ENCODE measurements at places on chromosomes 3 and 15. TPM values are rescaled to one million over a fixed set of nuclear protein-coding genes. Genes with fewer than 3 reads are reported as not detected.

Gene CHCHD6
- 21.7 TPM for polyA plus RNA-seq

Gene MYH15
- polyA plus RNA-seq, result 1.3 TPM

Gene CRBN
- polyA plus RNA-seq, result 26.8 TPM

Gene RTP1
- not detected for polyA plus RNA-seq

Gene SLC22A14
- polyA plus RNA-seq, result 0.08 TPM

Gene SI
- polyA plus RNA-seq, result not detected

Gene ADPRH
- polyA plus RNA-seq, result 0.26 TPM

Gene MAGEL2
- polyA plus RNA-seq, result not detected

Gene ADCY5
- polyA plus RNA-seq, result not detected

Gene ITIH4
- polyA plus RNA-seq, result 1.4 TPM

Gene STAC
- 7.7 TPM for polyA plus RNA-seq

Gene FAM81A
- 0.50 TPM for polyA plus RNA-seq

Gene TGM4
- 1.3 TPM for polyA plus RNA-seq

Gene LRRC2
- polyA plus RNA-seq, result 0.51 TPM

Gene SLC28A1
- not detected for polyA plus RNA-seq

Gene RPUSD3
- polyA plus RNA-seq, result 39.0 TPM

Gene ARHGEF26
- 1.4 TPM for polyA plus RNA-seq

Gene UNC45A
- polyA plus RNA-seq, result 91.0 TPM

Gene NEK10
- 0.98 TPM for polyA plus RNA-seq

Gene STRC
- polyA plus RNA-seq, result 0.12 TPM

Gene CKMT1B
- 64.8 TPM for polyA plus RNA-seq

Gene ILDR1
- 0.06 TPM for polyA plus RNA-seq

Gene NOX5
- 0.09 TPM for polyA plus RNA-seq

Gene CSPG4
- polyA plus RNA-seq, result 0.67 TPM

Gene CCR9
- polyA plus RNA-seq, result not detected

Gene TMEM43
- 98.8 TPM for polyA plus RNA-seq

Gene SLC2A2
- polyA plus RNA-seq, result not detected

Gene ASB14
- not detected for polyA plus RNA-seq

Gene NRG4
- 0.96 TPM for polyA plus RNA-seq

Gene ALG1L2
- not detected for polyA plus RNA-seq

Gene SLCO3A1
- 21.6 TPM for polyA plus RNA-seq

Gene CSTA
- polyA plus RNA-seq, result 649 TPM

Gene PARP3
- polyA plus RNA-seq, result 5.4 TPM

Gene PCSK6
- polyA plus RNA-seq, result 3.5 TPM

Gene CTXN2
- polyA plus RNA-seq, result not detected

Measured in keratinocyte (primary cell).